Effector memory CD4-positive, alpha-beta T cell (primary cell): ENCODE measurements at places on chromosomes 13 and 19.

GRCh38 chr19:52170863-52171320 lies 529 bp downstream of the ZNF836 start:
- DNase-seq: no peak

DNA sequence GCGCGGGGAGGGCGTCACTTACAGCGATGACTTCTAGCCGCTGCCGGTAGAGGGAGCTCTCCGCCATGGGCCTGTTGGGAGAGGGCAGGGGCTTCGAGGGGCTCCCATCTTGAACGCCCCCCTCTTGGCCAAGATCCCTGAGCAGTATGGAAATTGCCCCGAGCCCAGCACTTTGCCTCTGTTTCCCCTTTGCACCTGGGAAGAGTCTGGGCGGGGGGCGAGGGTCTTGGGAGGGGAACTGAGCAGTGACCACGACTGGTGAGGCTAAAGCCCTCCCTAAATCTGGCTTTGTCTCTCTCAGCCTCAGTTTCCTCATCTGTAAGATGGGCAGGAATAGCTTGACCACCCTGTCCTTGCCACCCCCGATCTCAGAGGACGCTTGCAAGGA lies 2.8 kb downstream of the PALM3 start:
- DNase-seq: no peak

GRCh38 chr19:18205200-18205892 lies 1.5 kb upstream of the RAB3A start:
- no peak for DNase-seq

GRCh38 chr13:76758257-76758656 lies 127.9 kb downstream of the KCTD12 start:
- DNase-seq: no peak

GRCh38 chr19:38535212-38535611 lies 82.5 kb downstream of the MAP4K1 start:
- DNase-seq: no peak

DNA sequence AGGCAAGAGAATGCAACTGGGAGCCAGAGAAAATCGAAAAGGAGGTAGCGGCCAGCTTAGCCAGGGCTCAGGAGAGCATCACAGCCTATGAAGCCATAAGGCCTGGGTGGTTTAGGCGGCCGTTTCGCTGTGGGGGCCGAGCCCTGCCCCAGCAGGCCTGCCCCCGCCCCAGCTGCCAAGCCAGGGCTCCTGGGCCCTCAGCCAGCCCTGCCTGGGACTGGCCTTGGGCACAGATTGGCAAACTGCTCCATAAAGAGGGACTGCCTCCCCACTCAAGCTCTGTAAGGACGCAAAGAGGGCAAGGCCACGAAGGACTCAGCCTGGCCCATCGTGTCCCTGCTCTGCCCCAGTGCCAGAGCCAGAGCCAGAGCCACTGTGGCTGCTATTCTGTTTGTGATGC lies 10.2 kb downstream of the ZNF653 start:
- no peak for DNase-seq

DNA sequence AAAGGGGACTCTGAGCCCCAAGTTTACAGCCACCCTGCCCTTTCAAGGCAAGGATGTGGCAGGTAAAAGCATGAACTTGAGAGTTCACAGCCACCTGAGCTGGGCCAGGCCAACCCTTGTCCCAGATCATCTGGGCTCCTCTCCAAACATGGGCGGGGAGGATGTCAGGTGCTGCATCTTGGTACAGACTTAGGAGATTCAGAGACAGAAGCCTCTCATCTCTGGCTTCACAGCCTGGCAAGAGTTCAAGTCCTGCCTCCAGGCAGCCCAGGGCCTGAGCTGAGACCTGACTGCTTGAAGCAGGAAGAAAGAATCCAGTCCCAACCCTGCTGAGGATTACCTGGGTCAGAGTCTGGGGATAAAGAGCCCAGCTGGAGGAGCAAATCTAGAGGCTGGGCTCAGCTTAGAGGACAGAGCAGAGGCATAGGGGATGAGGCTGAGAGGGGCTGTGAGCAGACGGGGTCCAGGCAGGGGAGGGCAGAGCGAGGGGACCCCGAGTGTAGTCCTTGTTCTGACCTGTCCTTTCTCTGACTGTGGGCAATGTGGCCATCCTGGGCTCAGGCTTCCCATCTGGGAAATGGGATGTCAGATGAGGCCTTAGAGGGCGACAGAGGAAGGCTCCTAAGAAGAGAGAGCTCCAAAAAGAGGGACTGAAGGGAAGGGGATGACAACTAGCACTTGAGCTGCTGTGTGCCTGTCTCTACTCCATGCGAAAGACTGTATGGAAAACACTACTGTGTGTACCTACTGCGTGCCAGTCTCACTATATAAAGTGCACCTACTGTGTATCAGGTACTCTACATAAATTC lies 6.6 kb upstream of the OR10H5 start:
- DNase-seq: no peak
